DND-41 (cell line): ENCODE measurements at places on chromosomes 5 and 9.

- DNase-seq: no peak
Observed at GRCh38 chr9:136206602-136207275, 1.8 kb upstream of the LHX3 start.

GRCh38 chr5:149309354-149309753 is 35.9 kb upstream of the GRPEL2 start:
- DNase-seq: no peak

GRCh38 chr5:132226516-132227234 is 978 bp downstream of the P4HA2 start:
- DNase-seq: no peak

DNA sequence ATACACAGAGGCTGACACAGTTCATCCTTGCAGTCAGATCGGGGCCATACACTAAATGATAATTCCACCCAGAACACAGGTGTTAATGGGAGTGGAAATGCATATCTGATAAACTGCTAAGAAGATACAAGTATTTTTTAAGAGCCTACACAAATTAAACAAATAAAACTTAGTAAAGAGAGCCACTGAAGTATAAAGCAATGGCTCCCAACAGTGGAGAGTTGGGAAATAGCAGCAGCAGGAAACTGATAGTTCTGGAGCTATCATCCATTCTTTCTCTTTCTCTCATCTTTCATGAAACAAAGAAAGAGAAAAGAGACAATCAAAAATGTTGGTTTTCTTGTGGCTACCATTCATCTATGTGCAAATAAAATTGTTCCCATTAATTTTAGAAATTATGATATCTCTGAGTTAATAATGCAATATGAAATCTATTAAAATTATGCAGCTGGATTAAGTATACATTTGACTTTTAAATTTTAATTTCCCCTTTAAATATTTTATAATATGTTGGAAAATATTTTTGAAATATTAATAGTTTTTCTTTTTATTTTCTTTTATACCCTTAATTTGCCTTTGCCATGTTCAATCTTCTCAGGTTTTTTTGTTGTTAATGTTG is 120.8 kb downstream of the EMB start:
- DNase-seq: peak; percentile 16

DNA sequence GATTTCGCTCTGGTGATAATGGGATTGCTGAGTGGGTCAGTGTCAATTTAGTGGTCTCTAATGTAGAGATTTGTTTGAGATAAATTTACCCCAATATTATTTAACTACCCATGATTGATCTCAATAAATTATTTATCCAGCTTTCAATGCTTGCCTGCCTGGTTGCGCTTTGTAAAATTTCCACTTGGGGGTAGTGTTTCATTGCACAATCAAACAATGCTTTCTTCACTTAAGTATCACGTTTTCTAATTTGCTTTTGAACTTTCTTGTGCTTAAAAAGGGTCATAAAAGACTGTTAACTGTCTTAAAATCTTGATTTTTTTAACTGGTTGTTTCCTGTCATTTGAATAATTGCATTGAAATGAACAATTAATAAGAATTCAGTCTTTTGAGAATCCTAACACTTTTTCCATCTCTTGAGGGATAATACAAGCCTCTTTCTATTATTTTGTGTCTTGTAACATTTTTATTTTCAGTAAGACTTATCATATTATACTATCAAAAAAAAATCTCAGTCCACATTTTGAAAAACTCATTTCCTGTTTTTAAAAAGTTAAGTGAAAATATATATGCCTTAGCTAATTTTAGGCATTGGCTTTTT is 18.7 kb downstream of the HSD17B4 start:
- peak; percentile 47 for DNase-seq

DNA sequence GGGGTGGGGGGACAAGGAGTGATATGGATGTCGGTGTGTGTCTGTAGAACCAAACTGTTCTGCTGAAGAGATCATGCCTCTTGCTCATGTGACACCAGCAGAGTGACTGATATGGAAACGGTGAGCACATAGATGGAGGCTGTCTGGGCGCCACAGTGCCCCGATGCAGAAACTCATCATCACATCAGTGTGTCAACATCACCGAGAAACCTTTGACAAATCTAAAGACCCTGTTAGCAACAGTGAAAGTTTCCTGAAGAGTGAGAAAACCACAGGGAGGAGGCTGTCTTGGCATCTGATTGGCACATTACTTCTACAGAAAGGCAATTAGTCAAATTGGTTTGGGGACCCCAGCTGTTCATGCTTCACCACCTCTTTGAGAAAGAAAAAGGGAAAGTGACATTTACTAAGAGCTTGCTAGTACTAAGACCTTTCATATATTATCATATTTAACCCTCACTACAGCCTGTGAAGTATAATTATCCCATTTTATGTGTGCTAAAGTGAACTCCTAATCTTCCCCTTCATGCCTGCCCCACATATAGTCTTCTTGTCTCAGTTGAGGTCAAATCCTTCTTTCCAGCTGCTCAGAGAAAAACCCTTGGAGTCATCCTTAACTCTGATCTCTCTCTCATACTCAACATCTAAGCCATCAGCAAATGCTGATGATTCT is 25.6 kb downstream of the CSF2 start:
- no peak for DNase-seq

DNA sequence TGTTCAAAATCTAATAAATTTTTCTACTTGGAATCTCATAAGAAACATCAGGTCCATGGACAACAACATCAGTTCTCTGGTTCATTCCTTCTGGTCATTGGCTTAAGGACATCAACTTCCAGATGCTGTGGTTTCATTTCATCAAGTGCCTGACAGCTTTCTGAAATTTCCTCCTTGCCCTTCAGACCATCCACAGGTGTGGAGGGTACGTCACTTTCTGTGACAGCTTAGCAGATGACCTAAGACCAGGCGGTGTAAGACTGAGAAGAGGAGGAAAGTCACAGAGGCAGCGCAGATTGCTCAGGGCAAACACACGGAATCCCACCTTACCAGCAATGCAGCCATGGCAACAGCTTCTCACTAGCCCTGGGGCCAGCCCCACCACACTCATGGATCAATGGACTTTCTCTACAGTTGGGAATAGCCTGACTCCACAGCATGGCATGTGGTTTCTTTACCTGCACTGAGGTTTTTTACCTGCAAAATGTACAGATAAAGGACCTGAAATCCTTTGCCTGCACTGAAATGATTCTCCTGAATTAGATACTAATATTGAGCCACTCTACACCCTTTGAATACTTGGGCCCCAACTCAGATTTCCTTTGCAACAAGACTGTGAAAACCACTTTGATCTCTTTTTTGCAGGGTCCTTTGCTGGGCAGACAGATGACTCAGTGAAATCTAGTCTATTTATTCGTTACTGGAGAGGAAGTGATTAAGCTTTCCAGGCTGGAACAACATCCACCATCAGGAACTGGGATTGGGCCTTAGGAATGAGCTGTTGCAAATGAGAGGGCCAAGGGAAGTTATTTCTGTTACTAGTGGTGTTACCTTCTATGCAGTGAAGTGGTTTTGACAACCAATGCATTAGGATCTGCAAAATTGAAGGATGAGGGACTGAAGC is 26.9 kb downstream of the TICAM2 start:
- DNase-seq: no peak

DNA sequence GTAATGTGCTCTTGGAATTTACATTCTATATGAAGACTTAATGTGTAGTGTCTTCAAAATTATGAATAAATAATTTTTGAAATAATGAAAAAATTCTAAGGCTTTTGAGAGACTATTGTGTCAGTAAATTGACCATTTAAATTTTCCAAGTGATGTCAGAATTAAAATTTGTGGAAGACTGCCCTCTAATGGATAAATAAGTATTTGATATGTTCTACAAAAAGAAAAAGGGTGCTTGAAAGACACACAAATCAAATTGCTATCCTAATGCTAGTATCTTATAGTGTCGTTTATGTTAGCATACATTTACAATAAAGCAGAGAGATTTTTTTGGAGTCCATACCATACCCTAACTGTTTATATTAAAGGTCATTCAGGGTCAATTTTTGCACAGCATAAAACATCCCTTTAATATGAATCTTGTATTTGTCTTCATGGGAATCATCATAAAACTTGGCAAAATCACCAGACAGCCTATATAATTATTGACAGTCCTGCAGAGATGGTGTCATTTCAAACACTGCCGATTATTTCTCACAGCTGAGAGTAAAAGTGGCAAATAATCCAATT is 120.8 kb upstream of the SLC27A6 start:
- no peak for DNase-seq

GRCh38 chr5:1808439-1808838 is 7.2 kb downstream of the NDUFS6 start:
- DNase-seq: no peak

GRCh38 chr5:176364765-176365350 is 429 bp upstream of the ARL10 start:
- DNase-seq: no peak
